ENCODE measurements at places on chromosomes 2 and 18.

DNA sequence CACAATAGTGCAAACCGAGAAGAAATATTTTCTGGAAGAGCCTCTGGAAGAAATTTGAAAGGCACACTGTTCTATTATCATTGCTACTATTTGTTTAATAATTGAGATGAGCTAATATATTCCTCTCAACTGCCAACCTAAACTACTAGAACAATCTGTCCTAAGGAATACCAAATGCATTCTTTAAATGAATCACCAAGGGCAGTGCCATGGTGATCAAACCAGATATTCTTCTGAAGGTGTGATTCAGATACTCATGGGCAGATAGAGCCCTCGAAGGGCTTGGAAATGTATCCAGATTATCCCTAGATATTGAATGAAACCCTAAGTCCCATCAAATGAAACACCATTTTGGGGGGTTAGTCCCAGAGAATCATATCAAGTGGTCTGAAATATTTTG lies 76.6 kb downstream of the FIGN start:
- no peak for DNase-seq

DNA sequence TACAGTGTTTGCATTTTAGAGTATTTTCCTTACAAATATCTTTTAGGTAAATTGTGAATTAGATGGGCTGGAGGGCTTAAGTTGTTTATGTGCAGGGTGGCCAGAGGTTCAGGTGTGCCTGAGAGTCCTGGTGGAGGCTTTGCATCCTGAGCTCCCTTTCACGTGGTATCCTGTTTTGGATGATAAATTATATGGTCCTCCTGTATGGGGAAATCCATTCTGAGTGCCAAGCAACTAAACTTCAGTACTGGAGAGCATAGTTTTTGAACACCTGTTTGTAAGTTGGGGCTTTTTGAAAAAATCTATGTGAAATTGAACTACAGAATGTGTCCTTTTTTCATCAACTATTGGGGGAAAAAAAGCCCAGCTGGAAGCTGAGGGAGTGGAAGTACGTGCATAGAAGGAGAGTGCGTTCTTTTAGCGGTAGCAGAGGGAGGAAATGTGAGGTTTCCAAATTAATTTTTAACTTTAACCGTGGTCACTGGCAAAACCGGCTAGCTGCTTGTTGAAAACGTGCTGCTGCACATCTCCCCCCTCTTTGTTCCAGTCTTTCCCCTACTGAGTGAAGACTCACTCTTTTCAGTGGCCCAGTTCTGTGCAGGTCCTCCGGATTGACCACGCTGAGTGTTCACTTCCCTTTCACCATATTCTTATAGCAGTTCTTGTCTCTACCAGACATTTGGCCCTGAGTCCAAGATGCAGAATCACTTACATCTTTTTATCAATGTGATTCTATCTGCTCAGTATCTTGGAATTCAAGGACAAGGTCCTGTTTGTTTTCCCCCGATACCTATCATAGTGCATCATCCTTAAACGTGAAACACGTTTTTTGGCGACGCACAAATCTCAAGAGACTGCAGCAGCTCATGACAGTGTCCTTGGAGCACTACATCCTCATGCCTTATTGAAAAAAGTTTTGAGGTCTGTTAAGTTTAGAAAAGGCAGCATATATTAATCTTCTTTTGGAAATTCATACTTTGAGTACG lies 15.3 kb downstream of the CNOT11 start:
- DNase-seq = no peak

DNA sequence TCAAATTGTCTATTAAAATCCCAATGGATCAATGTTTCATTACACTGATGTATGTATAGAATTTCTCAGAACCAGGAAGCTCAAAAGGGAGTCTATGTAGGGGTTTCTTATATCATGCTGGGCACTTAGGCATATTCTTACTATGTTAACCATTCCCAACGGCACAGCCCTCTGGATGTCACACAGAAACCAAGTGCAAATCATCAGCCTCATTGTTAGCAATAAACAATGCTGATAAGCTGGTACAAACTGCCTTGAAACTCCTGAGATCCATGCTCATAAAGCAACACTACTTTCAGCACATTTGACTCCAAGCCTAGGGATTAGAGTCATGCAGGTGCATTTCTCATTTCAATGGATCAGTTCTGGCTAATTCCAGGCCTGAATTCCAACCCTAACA lies 730.2 kb upstream of the SLC39A10 start:
- no peak for DNase-seq

DNA sequence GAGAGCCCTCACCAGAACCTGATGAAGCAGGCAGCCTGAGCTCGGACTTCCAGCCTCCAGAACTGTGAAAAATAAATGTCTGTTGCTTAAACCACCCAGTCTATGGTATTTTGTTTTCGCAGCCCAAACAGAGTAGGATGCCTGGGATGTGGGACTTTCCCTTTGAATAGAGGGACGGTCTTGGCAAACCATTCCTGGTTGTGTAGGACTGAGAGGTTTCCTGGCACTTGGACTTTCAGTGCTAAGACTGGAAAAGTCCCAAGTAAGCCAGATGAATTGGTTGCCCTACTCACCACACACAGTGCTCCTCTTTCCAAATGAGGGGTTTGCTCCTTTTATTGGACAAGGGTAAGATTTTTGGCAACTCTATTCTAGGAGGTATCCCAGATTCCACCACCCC lies 46.8 kb upstream of the ACMSD start:
- DNase-seq = no peak

DNA sequence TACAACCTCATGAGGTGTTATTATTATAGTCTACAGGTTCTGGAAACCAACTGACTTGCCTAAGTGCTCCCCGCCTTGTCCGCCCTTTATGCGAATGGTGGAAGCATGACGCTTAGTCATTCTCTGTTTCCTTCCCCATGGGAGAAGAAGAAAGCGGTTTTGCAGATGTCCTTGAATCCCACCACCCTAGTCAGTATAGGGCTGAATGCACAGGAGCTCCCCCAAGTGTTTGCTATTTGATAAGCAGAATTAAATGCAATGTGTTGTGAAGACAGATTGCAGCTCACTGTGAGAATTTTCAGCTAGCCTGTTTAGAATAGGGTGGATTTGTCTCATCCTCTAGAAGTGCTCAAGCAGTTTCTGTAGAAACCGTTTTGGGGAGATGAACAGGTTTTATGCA lies 652.0 kb downstream of the DCC start:
- DNase-seq = no peak

Measured in fibroblast of skin of left biceps (primary cell).